ENCODE measurements at places on chromosomes 1 and 21. TPM values are rescaled to one million over a fixed set of nuclear protein-coding genes. Genes with fewer than 3 reads are reported as not detected.

Gene VWA1
- 73.5 TPM for total RNA-seq

Gene PGBD5
- 0.33 TPM for total RNA-seq

Gene AADACL4
- total RNA-seq, result not detected

Gene S100A2
- not detected for total RNA-seq

Gene S100A7A
- total RNA-seq, result not detected

DNA sequence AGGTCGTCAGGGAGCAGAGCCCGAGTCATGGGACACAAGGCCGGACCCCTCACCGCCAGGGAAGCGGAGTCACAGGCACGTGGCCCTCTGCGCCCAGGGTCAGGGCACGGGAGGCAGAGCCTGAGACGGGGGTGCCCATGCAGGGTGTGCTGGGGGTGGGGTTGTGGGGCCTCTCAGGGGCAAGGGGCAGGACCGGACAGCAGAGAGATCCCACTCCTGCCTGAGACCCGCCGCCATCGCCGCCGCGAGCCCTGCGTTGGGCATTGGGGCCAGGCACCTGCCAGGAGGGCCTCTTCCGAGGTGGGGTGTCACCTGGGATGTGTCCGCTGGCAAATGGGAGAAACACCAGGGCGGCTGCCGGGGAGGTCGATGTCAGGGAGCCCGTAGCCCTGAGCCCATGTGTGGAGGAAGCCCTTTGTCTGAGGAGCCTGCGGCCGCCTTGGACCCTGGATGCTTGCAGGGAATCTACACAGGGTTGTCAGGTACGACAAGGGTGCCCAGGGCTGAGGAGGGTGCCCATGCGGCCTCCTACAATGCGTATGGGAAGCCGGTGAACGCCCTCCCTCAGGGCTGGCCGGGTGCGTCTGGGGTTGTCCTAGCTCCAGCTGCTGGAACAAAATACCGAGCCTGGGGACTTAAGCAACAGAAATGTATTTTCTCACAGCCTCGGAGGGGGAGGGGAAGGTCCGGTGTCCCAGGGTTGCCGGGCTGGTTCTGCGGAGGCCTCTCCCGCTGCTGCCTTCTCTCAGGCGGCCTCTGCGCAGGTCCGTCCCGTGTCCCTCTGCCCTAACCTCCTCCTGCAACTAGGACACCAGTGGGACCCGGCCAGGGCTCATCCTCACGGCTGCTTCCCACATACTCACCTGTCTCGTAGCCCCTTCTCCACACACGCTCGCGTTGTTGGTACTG is 16.4 kb upstream of the C1orf159 start:
- H3K27ac ChIP-seq, result no peak overlapping the region
- H3K36me3 ChIP-seq, result no peaks in the 10 kb centered on the region
- DNase-seq, result no peak

DNA sequence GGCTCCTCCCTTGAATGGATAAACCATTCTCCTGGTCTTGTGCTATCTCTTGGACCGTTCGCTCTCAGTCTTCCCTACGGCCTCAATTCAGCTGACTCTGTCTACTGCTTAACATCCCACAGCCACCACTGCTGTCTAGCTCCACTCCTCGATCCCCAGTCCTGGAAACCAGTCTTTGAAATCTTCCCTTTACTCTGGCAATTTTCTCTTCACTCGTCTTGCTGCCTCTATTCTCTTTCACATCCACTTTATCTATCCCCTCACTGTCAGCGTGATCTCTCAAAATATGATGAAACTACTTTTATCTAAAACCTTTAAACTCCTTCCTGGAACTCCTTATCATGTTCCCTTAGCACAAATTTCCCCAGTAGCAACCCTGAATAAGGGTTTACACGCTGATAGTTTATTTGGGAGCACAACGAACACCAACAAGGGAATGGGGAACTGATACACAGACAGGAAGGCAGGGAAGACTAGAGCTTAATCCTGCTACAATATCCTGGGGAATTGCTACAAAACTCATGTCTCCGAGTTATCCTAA is 131.6 kb upstream of the SAMSN1 start:
- no peaks in the 10 kb centered on the region for H3K36me3 ChIP-seq
- H3K4me3 ChIP-seq, result no peak overlapping the region
- H3K4me1 ChIP-seq, result no peaks in the 10 kb centered on the region
- no peak for DNase-seq
- no peak overlapping the region for H3K27ac ChIP-seq
- H3K27me3 ChIP-seq, result no peaks in the 10 kb centered on the region

- peak overlapping the region; percentile 24 for H3K4me3 ChIP-seq
- no peaks in the 10 kb centered on the region for H3K36me3 ChIP-seq
- H3K27me3 ChIP-seq, result no peaks in the 10 kb centered on the region
- H3K4me1 ChIP-seq, result peaks cover 7% of the 10 kb centered on the region
- H3K27ac ChIP-seq, result no peak overlapping the region
These were observed 876 bp downstream of the LRRC7 start for GRCh38 chr1:69568421-69569174.

DNA sequence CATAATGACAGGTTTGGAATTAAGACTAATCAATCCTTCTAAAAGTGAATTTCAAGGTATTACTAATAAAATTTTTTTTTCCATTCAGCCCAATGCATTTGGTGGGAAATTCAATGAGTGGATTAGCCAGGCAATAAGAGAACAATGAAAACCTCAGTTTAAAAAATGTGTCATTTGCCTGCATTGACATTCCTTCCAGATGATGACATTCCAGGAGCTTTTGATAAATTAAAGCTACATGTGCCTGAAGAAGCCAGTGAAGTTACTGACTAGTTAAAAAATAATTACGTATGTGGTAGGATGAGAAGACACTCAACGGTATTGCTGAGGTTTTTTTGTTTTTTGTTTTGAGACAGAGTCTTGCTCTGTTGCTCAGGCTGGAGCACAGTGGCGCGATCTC is 37.9 kb upstream of the RC3H1 start:
- H3K27ac ChIP-seq, result no peak overlapping the region
- H3K36me3 ChIP-seq, result no peaks in the 10 kb centered on the region
- H3K4me1 ChIP-seq, result no peaks in the 10 kb centered on the region
- no peak for DNase-seq
- no peak overlapping the region for H3K4me3 ChIP-seq
- no peaks in the 10 kb centered on the region for H3K27me3 ChIP-seq

GRCh38 chr1:212477680-212478466 is 45.2 kb downstream of the NENF start:
- no peak overlapping the region for H3K27ac ChIP-seq
- no peaks in the 10 kb centered on the region for H3K27me3 ChIP-seq
- H3K4me1 ChIP-seq, result no peaks in the 10 kb centered on the region
- no peak overlapping the region for H3K4me3 ChIP-seq
- H3K36me3 ChIP-seq, result no peaks in the 10 kb centered on the region

GRCh38 chr1:48676822-48677221 is 99.9 kb downstream of the BEND5 start:
- no peaks in the 10 kb centered on the region for H3K4me1 ChIP-seq
- H3K36me3 ChIP-seq, result no peaks in the 10 kb centered on the region
- H3K4me3 ChIP-seq, result no peak overlapping the region
- H3K27ac ChIP-seq, result no peak overlapping the region
- no peaks in the 10 kb centered on the region for H3K27me3 ChIP-seq

- no peaks in the 10 kb centered on the region for H3K4me1 ChIP-seq
- no peak overlapping the region for H3K27ac ChIP-seq
- H3K36me3 ChIP-seq, result no peaks in the 10 kb centered on the region
- H3K27me3 ChIP-seq, result no peaks in the 10 kb centered on the region
These were observed 13.3 kb downstream of the PLPPR5 start for GRCh38 chr1:98991127-98992012.

DNA sequence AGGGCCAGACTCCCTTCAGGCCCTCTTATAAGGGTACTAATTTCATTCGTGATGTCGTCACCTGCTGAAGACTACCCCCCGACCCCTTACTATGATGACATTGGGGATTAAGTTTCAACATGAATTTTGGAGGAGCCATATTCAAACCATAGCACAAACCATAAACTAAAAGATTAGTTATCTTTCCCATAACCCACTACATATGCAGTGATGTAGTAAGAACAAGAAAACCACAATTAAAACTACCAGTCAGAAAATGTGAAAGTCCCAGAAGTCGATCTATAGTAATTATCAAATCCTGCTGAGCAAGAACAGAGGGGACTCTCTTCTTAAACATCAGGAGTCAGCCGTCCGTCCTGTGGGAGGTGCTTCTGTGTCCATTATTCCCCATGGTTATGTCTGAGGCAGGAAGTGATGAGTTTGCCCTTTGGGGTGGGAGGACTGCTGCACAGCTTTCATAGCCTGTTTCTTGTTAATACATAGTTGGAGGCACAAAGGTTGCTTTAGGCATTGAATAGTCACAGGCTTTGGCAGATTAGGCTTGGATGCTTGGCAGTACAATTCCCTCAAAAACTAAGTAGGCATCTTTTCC is 35.9 kb upstream of the PTGFRN start:
- H3K27me3 ChIP-seq, result no peaks in the 10 kb centered on the region
- DNase-seq, result no peak
- no peak overlapping the region for H3K4me3 ChIP-seq
- H3K27ac ChIP-seq, result no peak overlapping the region
- no peaks in the 10 kb centered on the region for H3K36me3 ChIP-seq
- H3K4me1 ChIP-seq, result peaks cover 2% of the 10 kb centered on the region

- no peaks in the 10 kb centered on the region for H3K36me3 ChIP-seq
- DNase-seq, result no peak
- H3K4me3 ChIP-seq, result no peak overlapping the region
- no peak overlapping the region for H3K27ac ChIP-seq
- no peaks in the 10 kb centered on the region for H3K4me1 ChIP-seq
These were observed 77.6 kb downstream of the POU2F1 start for GRCh38 chr1:167298325-167298724.

GRCh38 chr1:214146523-214146922 is 134.4 kb upstream of the SMYD2 start:
- H3K36me3 ChIP-seq, result no peaks in the 10 kb centered on the region
- H3K27me3 ChIP-seq, result no peaks in the 10 kb centered on the region

DNA sequence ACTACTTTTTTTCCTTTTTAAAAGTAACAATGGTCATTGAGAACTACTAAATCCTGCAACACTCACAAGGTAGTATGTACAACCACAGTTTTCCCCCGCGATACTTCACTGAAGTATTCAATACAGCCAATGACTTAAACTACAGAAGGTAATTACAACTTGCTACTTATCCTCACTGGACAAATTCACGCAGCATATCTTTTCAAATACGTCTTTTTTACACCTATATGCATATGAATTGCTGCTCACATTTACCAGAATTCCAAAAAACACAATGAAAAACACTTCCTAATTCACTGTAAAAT is 12.4 kb downstream of the NRIP1 start:
- H3K4me3 ChIP-seq, result no peak overlapping the region
- H3K27ac ChIP-seq, result no peak overlapping the region
- no peak for DNase-seq

GRCh38 chr1:178371235-178371634 is 125.5 kb downstream of the CLEC20A start:
- no peak overlapping the region for H3K4me3 ChIP-seq
- no peak overlapping the region for H3K27ac ChIP-seq
- H3K4me1 ChIP-seq, result no peaks in the 10 kb centered on the region

DNA sequence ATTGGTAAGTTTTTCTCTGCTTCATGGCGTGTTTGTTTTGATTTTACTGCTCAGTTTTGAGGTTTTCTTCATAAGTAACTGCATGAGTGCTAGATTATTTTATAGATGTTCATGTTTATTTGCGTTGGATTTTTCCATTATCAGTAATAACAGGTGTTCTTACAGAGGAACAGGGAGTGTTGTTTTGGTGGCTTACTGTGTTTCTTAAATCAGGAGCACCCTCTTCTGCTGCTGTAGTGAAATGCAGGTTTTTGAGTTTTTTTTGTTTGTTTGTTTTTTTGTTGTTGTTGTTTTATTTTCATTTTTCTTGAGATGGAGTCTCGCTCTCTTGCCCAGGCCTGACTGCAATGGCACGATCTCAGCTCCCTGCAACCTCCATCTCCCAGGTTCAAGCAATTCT is 32.6 kb downstream of the CTBS start:
- DNase-seq, result no peak
- no peaks in the 10 kb centered on the region for H3K4me1 ChIP-seq
- no peak overlapping the region for H3K27ac ChIP-seq
- no peaks in the 10 kb centered on the region for H3K36me3 ChIP-seq
- no peaks in the 10 kb centered on the region for H3K27me3 ChIP-seq
- no peak overlapping the region for H3K4me3 ChIP-seq

DNA sequence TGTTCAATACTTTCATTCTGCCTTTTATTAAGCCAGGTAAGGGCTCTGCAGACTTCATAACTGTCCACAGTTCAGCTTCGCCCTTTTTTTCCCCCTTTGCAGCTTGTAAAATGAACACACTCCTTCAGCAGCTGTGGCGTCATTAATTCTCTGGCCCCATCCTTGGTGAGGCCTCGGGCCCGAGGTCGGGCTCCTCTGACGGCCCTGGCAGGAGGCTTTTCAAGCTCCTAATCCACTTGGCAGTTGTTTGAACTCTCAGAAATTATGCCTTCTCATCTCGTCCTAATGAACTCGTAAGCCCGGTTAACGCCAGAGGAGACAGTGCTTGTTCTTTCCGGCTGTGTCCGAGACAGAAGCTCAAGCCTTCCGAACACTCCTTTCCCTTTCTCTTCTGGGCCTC is 18.1 kb upstream of the EPHA8 start:
- H3K4me1 ChIP-seq, result no peaks in the 10 kb centered on the region
- DNase-seq, result no peak
- H3K4me3 ChIP-seq, result no peak overlapping the region
- H3K36me3 ChIP-seq, result no peaks in the 10 kb centered on the region
- H3K27ac ChIP-seq, result no peak overlapping the region

GRCh38 chr1:170586321-170587252 is 54.6 kb downstream of the GORAB start:
- H3K4me3 ChIP-seq, result peak overlapping the region; percentile 18
- no peaks in the 10 kb centered on the region for H3K36me3 ChIP-seq
- peak; percentile 26 for DNase-seq
- no peak overlapping the region for H3K27ac ChIP-seq
- peaks cover 2% of the 10 kb centered on the region for H3K4me1 ChIP-seq

DNA sequence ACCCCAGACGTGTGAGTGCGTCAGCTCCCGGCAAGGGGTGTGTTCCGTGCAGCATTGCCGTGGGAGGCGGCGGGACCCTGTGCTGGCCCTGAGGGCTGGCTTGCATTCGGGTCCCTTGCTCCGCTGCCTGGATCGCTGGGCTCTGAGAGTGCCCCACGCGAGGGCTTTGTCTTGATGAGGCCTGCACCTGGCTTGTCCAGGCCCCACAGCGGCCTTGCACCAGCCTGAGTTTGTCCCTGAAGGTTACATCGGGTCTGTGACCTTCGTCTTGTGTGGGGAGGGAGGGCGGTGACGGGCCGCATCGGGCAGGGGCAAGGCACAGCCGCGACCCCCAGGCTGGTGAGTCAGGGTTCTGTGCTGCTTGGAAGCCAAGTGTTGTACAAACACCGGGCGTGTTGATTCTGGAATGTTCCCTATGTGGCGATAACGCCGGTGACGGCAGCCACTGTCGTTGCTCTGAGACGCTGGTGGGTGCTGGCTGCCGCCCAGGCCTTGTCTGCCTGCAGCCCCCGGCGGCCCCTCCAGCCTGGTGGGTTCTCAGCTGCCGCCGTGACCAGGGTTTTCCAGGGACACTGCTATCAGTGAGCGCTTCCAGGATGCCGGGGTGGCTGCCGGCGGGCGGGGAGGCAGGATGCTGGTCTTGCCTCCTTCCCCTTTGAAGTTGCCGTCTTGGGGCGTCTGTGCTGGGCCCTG is 42.9 kb downstream of the SLX9 start:
- no peak overlapping the region for H3K4me3 ChIP-seq
- DNase-seq, result no peak
- H3K4me1 ChIP-seq, result peaks cover 4% of the 10 kb centered on the region
- H3K27me3 ChIP-seq, result no peaks in the 10 kb centered on the region
- H3K36me3 ChIP-seq, result no peaks in the 10 kb centered on the region
